ENCODE measurements at places on chromosomes 12 and 14.

- no peaks in the 10 kb centered on the region for H3K36me3 ChIP-seq
- no peaks in the 10 kb centered on the region for H3K4me1 ChIP-seq
- DNase-seq = no peak
- no peak overlapping the region for H3K4me3 ChIP-seq
- no peak overlapping the region for H3K27ac ChIP-seq
These were observed 180.3 kb upstream of the LRIG3 start for GRCh38 chr12:59100585-59100984.

- H3K27me3 ChIP-seq = no peaks in the 10 kb centered on the region
- no peaks in the 10 kb centered on the region for H3K36me3 ChIP-seq
- H3K4me1 ChIP-seq = no peaks in the 10 kb centered on the region
- no peak for DNase-seq
- no peak overlapping the region for H3K4me3 ChIP-seq
- no peak overlapping the region for H3K27ac ChIP-seq
These were observed 678.5 kb upstream of the TBX3 start for GRCh38 chr12:115362339-115362976.

DNA sequence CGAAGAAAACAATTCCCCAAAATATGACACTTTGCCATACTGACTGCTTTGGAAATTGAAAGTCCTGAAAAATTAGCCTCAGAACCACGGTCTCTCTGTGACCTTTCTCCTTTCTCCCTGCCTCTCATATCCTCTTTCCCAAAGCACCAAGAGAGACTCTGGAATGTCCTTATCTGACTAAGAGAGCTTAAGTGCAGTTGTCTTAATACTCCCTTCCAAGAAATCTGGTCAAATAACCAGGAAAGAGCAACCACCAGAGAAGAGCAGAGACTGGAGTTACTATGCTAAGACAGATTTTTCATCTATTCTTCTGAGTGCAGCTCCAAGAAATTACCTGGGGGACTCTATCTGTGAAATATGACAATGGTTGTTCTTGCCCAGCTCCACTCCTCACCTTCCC, 10.5 kb upstream of the BTG1 start:
- H3K4me3 ChIP-seq = no peak overlapping the region
- no peaks in the 10 kb centered on the region for H3K27me3 ChIP-seq
- H3K4me1 ChIP-seq = peaks cover 18% of the 10 kb centered on the region
- DNase-seq = no peak
- H3K36me3 ChIP-seq = peaks cover 5% of the 10 kb centered on the region

- peak overlapping the region; percentile 35 for H3K27ac ChIP-seq
- H3K4me1 ChIP-seq = peaks cover 31% of the 10 kb centered on the region
- peak overlapping the region; percentile 89 for H3K4me3 ChIP-seq
- no peaks in the 10 kb centered on the region for H3K36me3 ChIP-seq
These were observed 1.5 kb downstream of the ITPK1 start for GRCh38 chr14:93114068-93114710.

DNA sequence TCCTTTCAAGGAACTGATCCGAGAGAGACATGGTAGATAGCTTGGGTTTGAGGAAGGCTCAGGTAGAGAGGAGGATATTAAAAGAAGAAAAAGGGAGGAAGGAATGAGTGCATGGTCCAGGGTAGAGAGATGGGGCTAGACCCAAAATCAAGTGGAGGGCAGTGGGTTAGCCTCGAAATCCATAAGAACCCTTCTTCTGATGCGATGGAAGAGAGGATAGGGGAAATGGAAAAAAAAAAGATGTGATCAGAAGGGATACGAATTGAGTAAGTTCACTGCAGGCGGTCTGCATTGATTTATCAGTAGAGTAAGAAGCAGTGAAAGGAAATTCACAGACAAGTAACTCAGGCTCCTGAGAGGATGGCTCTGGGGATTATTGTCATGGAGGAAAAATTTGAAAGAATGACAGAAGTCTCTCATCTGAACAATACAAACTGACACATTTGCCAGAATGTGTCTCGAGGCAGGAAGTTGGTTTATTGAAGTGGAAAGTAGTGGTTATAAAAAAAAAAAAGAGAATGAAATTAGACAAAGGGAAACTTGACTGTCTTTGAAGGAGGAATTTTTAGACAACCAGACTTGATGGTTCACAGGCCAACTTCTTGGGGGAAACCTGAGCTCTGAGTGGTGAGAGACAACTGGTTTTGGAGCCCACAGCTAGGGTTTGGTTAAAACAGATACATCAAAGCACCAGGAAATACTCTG, 10.2 kb downstream of the PPFIBP1 start:
- H3K27ac ChIP-seq = peak overlapping the region; percentile 62
- H3K4me3 ChIP-seq = peak overlapping the region; percentile 6
- H3K27me3 ChIP-seq = peaks cover 3% of the 10 kb centered on the region
- DNase-seq = peak; percentile 19
- peaks cover 13% of the 10 kb centered on the region for H3K36me3 ChIP-seq

DNA sequence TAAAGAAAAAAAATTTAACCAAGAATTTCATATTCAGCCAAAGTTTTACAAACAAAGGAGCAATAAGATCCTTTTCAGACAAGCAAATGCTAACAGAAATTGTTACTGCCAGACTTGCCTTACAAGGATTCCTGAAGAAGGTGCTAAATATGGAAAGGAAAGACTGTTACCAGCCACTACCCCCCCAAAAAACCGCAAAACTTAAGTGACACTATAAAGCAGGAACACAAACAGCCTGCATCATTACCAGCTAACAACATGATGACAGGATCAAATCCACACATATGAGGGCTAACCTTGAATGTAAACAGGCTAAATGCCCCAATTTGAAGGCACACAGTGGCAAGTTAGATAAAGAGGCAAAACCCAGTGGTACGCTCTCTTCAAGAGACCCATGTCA, 55.7 kb downstream of the APOBEC1 start:
- DNase-seq = no peak
- H3K4me1 ChIP-seq = peaks cover 12% of the 10 kb centered on the region
- H3K36me3 ChIP-seq = no peaks in the 10 kb centered on the region
- H3K27me3 ChIP-seq = peaks cover 15% of the 10 kb centered on the region

- H3K27me3 ChIP-seq = no peaks in the 10 kb centered on the region
- peak overlapping the region; percentile 83 for H3K27ac ChIP-seq
- H3K4me3 ChIP-seq = no peak overlapping the region
- peaks cover 32% of the 10 kb centered on the region for H3K4me1 ChIP-seq
- peaks cover 10% of the 10 kb centered on the region for H3K36me3 ChIP-seq
- no peak for DNase-seq
These were observed 4.5 kb upstream of the HCAR3 start for GRCh38 chr12:122721057-122721545.

- peak overlapping the region; percentile 7 for H3K4me3 ChIP-seq
- H3K4me1 ChIP-seq = peaks cover 15% of the 10 kb centered on the region
- H3K27ac ChIP-seq = peak overlapping the region; percentile 57
These were observed 1.7 kb upstream of the ANKRD33 start for GRCh38 chr12:51886021-51886710.

All from activated T-helper 2 cell treated with anti-CD3 and anti-CD28 coated beads, Interferon-gamma antibody, Interleukin-2, Interleukin-4, amounts not matched to agents 10 μg/mL and 5 μg/mL and 100 μg/mL, durations not matched to agents 14 hours and 24 hours and 36 hours (primary cell).